CD14-positive monocyte (primary cell): ENCODE measurements at places on chromosomes 7 and 10.

DNA sequence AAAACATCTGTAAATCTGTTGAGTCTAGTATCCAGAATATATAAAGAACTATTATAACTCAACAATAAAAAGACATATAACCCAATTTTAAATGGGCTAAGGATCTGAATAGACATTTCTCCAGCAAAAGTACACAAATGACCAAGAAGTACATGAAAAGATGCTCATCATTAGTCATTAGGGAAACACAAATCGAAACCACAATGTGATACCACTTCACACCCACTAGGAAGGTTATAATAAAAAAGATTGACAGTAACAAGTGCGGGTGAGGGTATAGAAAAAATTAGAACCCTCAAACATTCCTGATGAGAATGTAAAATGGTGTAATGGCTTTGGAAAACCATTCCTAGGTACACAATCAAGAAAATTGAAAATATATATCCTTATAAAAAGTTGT is 4.1 kb downstream of the XPNPEP1 start:
- DNase-seq: no peak

- no peak for DNase-seq
Measured at GRCh38 chr7:110548372-110548771, 542.6 kb upstream of the LRRN3 start.

DNA sequence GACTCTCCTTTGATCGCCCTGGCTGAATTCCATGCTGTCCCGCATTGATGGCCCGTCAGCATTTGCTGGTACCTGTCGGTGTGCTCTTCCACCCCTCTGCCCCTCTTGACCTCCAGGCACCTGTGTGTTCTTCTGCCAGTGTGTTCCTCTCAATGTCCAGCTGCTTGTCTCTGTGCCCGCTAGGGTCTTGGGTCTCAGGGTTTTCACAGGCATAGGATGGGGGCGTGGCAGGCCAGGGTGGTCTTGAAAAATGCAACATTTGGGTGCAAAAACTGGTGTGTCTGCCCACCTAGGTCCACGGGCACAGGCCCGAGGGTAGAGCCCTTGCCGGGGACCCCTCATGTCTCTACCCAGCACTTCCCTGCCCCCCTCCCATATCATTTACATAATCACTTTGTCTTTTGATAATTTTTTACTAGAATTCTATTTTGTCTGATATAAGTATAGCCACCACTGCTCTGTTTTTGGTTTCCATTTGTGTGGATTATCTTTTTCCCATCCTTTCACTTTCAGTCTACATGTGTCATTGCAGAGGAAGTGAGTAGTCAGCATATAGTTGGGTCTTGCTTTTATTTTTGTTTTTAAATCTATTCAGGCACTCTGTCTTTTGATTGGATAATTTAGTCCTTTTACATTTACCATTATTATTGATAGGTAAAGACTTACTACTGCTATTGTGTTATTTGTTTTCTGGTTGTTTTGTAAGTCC is 46.6 kb upstream of the ADRA2A start:
- no peak for DNase-seq

DNA sequence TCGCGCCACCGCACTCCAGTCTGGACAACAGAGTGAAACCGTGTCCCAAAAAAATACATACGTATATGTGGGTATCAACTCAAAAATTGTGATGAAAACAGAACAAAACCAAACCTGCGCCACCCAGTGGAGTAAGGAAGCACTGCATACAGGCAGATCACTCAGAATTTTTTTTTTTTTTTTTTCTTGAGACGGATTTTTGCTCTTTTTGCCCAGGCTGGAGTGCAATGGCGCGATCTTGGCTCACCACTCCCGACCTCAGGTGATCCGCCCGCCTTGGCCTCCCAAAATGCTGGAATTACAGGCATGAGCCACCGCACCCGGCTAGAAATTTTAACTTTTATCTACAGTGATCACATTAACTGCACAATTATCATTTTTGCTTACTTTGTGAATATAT is 9.1 kb upstream of the TMEM236 start:
- peak; percentile 40 for DNase-seq

- DNase-seq: no peak
Measured at GRCh38 chr7:66211429-66211828, 6.3 kb downstream of the TPST1 start.

- no peak for DNase-seq
Measured at GRCh38 chr10:70324339-70324861, 40.6 kb upstream of the NPFFR1 start.

- no peak for DNase-seq
Measured at GRCh38 chr10:108904163-108904838, 1019.0 kb downstream of the XPNPEP1 start.

- DNase-seq: no peak
Measured at GRCh38 chr7:522951-523314, 3.3 kb upstream of the PDGFA start.

- DNase-seq: no peak
Measured at GRCh38 chr7:104207348-104207730, 474 bp downstream of the ORC5 start.

- peak; percentile 28 for DNase-seq
Measured at GRCh38 chr10:32210306-32211045, 136.5 kb downstream of the EPC1 start.

- no peak for DNase-seq
Measured at GRCh38 chr10:219731-220472, 84.6 kb downstream of the ZMYND11 start.

GRCh38 chr7:94763268-94763667 is 107.3 kb upstream of the SGCE start:
- DNase-seq: no peak

DNA sequence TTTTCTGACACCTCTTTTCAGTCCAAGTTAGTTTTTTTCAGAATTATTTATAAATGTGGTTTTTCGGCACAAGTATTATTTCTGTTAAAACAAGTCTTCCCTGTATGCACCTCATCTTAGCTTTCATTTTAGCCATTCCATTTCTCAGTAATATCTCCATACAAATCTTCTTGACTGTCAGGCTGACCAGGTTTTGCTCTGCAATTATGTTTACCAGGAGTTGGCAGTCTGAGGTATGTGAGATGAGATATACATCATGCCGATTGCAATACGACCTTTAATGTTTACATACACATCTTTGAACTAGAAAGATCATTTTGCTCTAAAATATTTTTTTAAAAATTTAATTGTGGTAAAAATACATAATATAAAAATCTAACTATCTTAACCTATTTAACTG is 209.8 kb downstream of the GPR158 start:
- no peak for DNase-seq

DNA sequence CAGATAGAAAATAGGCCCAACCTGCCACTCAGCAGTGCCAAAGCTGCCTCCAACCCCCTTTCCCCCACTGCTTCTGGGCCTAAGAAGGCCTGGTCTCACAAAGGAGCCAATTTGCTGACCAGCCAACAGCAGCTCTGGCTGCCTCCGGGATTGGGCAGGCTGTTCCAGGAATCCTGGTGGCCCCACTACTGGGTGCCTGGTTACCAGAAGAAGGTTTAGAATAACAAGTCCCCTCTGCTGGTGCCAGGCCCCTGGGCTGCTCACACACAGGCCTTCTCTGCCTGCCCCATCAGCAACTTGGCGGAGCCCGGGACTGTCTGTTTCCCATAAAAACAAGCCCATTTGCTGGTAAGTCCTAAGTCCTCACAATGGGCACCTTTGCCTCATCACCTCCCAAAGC is 1.2 kb downstream of the PHKG1 start:
- DNase-seq: no peak

DNA sequence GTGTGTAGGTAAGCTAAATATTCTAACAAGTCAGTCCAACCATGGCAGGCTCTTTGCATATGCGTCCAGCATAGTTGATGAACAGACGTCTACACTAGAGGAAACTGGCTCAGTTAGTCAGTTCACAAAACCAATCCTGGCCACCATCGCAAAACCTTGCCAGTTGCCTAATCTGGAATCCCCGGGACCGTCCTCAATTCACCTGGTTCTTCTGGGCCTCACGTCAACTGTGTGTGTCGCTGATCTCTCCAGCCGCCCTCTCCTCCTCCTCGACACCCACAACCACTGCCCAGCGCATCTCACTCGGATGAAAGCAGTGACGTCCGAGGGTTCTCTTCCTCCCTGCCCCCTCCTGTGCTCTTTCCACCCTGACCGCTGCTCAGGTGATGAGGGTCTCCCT is 217.8 kb upstream of the SH2B2 start:
- no peak for DNase-seq

- DNase-seq: peak; percentile 92
Measured at GRCh38 chr7:65980478-65981250, 1.3 kb downstream of the GUSB start.

- no peak for DNase-seq
Measured at GRCh38 chr7:146731185-146731584, 614.6 kb downstream of the CNTNAP2 start.

DNA sequence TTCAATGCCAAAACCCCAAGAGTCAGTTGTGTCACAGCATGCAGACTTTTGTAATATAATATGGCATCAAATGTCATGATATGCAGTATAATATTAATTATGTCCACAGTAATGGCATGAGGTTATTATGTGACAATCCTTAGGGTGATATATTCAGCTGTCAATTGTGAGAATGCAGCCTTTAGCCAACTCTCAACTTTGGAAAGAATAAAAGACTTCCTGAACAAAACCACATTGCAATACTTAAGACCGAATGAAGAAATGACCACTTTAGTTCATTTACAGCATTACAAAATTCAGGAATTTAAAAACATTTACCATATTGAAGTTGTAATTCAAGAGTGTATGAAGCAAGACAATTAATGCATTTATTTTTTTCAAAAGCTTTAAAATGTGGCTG is 45.4 kb downstream of the CPVL start:
- DNase-seq: no peak

DNA sequence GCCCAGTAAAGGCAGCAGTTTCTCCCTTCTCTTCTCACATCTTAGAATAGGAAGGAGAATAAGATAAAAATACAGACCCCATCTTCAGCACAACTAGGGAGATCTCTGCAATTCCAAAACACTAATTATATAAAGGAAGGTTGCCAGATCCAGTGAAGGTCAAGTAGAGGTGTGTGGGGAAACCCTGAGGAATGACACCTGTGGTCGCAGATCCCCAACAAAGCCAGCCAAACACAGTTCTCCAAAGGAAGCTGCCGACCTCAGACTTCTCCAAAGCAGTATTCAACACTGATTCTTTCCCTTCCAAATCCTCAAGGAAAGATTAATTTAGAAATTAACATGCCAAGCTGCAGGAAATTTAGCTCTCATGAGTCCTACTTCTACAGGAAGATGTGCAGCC is 62.9 kb upstream of the OIT3 start:
- no peak for DNase-seq

DNA sequence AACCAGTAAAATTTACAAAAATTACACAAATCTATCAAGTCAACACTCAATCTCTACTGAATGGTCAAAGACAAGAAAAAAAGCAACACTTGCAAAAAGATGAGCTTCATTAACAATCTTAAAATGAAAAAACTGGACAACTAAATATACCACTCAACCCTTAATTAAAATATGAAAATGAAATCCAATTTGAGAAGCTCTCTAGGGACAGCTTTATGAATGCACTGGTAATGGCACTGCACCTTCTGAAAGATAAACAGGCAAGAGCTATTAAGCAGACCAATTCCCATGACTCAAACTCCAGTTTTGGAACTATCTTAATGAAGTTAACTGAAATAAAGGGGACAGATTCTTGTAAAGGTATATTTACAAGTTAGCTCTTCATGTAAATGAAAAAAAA is 135.7 kb downstream of the GALNT11 start:
- no peak for DNase-seq

GRCh38 chr10:127698886-127699285 is 38.1 kb upstream of the FOXI2 start:
- DNase-seq: no peak

GRCh38 chr7:68971634-68972340 is 626.5 kb upstream of the AUTS2 start:
- no peak for DNase-seq

DNA sequence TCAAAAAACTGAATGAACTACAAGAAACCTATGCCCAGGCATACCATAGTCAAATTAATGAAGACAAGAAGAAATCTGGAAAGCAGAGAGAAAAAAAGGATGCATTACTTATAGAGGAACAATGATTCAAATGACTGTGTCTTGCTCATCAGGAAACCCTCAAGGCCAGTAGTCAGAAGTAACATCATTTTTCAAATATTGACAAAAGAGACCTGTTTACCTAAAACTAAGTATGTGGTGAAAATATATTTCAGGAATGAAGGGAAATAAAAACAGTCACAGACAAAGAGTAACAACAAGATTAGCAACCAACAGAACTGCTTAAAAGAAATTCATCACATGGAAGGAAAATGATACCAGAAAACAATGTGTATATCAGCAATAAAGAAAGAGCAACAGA is 128.4 kb downstream of the ALOX5 start:
- no peak for DNase-seq

DNA sequence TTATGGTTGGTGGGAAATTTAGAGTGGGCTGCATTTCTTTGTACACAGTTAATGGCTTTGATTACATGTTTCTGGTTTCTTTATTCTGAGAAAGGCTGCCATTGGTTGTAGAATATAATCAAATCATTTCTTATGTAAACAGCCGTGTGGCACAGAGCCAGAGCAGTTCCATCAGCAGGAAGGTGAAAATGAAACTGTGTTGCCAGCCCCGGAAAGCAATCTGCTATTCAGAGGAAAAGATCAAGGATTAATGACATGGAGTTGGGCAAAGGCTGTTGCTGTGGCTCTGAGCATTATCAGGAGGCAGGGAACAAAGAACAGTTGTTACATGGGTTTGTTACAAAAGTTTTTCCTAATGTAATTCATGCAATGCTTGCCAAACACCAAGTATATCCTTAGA is 74.2 kb upstream of the ZNF716 start:
- no peak for DNase-seq

DNA sequence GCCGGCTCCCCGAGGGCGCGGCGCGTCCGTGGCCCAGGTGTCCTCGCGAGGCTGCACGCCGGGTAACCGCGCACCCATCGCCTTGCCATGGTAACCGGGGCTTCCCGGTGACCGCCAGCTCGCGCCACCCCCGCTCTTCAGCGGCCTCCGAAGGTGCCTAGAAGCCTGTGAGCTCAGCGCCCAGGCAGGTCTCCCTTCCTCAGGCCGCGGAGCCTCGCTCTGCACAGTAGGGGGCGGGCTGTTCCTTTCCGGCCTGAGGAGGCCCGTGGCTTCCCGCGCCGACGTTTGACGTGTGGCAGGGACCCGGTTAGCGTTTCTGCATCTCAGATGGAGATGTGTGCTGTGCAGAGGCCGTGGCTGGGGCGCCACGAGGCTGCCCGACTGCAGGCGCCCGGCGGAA is 117.1 kb downstream of the DYNC2I1 start:
- peak; percentile 10 for DNase-seq

GRCh38 chr7:131302876-131303707 is 24.6 kb upstream of the MKLN1 start:
- no peak for DNase-seq

GRCh38 chr10:84493951-84494848 is 165.8 kb downstream of the CCSER2 start:
- no peak for DNase-seq

DNA sequence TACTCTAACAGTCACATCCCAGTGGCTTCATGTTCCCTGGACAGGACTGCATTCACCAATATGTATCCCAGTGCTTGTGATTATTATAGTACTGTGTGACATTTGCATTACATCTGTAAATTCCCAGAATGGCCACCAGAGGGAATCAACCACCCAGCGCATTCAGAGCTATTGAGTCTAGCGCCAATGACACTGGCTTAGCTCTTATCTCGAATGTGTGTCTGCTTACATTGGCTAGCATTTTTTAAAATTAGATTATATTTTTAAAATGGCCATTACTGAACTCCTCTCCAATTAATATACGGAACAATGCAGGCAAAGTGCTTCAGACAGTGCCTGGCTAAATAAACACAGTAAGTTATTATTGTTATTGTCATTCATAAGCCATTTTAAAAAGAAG is 36.3 kb downstream of the TRIL start:
- DNase-seq: peak; percentile 51

GRCh38 chr10:70068925-70069324 is 16.3 kb downstream of the MACROH2A2 start:
- DNase-seq: no peak
